ENCODE measurements at places on chromosomes 2 and 18.
A peak's percentile ranks its signal among the peaks of the same experiment; 100 is the strongest.

DNA sequence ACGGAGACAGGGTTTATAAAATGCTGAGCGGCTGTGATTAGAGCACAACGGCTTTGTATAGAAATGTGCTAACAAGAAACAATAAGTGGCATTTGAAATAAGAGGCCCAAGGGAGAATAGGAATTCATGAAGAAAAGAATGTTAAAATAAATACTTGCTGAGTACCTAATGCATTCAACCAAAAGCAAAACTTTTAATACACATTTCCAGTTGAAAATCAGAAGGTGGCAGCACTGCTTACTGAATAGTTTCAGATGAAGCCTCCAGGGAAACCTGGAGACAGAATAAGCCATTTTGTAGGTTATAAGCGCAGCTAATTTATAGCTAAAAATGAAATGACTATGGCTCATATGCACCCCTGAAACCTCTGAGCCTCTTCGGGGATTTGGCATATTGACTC is 286.6 kb downstream of the DPP10 start:
- no peak for DNase-seq

DNA sequence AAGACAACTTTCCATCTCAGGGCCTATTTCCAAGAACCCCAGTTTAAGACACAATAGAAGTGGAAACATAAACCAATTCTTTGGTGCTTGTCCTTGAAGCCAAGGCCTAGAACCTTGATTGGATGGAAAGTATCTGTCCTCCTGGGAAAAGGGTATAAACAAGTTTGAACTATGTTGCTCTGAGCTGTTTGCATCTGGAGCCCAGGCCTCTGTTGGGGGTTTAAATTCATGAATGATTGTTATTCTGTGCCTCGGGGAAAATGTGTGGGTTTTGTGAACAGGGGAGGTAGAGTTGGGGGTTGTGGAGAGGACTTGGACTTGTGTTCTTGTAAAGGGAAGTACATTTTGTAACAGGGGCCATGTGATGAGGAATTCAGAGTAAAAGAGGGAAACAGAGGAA is 406.1 kb downstream of the SLC4A3 start:
- no peak for DNase-seq

GRCh38 chr2:120390381-120391055 is 44.6 kb downstream of the INHBB start:
- DNase-seq, result peak; percentile 23

DNA sequence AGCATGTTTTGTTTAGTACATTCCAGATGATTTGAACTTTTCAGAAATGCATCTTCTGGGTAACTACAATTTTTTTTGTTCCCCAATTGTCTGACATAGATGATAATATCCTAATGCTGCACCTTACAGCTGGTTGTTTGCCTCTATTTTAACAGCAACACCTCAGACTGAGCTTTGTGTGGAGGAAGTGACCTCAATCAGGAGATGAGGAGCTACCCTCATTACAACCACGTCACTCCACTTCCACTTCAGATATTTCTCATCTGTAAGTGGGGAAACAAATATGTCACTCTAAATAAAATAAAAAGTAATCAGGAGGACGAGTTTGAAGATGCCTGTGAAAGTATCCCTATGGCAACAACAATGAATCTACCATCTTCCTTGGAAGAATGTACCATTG is 12.1 kb upstream of the SRSF7 start:
- no peak for DNase-seq

- no peak for DNase-seq
These were observed 48.4 kb downstream of the ZEB2 start for GRCh38 chr2:144471305-144472045.

DNA sequence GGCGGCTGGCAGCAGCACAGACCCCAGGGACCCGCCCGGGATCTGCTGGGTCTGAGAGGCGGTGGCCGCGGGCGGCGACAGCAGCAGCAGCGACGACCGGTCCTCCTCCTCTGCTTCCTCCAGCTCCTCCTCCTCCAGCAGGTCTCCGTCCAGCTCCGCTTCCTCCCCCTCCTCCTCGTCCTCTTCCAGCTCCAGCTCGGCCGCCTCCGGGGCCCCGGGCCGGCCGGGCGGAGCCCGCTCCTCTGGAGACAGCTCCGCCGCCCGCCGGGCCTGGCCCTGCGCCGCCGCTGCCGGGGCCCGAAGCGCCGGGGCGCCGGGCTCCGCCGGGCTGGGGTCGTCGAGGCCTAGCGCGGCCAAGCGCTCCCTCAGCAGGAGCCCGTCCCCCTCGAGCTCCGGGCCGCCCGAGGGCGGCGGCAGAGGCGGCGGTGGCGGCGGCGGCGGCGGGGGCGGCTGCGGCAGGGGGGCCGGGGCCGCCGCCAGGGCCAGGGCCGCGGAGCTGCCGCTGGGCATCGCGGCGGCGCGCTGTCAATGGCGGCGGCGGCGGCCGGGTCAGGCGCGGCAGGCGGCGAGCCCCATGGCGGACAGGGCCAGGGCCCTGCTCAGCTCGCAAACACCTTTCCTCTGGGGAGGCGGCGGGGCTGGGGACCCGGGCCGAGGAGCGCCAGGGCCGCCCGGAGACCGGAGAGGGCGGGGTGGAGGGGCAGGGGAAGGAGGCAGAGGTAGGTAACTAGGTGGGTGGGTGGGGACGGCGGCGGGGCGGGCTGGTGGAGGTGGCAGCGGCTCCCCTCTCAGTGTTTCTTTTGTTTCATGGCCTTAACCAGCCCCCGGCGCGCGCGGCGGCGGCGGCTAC is 445 bp downstream of the MEX3C start:
- DNase-seq, result no peak

DNA sequence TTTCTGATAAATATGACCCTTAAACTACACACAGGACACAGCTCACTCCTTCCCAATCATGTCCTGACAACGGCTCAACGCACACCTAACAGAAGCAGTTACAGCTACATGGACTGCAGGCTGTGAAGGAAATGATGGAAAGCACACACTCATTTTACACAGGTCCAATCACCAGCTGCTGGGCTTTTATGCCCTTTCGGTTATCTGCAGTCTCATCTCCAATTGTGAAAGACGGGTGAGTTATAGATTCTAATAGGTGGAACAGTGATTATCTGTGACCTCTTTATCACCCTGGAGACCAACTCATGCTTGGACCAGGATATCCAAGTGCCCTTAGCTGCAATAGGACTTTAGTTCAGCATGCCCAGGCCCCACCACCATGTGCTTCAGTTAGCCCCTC is 110.4 kb upstream of the CREB1 start:
- DNase-seq, result no peak

DNA sequence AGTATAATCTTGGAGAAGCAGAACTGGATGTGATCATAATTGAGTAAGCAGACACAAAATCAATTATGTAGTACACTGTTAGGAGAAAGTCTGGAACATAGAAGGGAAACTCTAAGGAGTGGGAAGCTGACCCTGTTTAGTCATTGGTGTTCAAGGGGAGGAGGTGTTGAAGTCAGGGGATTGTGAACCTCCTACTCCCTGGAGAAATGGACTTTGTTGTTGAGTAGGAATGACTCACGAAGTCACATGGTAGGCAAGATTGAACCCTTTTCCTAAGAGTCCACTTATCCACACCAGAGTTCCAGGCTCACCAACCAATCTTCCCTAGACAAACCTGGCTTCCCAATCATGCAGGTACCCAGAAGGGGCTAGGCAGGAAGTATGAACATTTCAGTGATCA is 81.0 kb upstream of the BCL11A start:
- DNase-seq, result no peak

DNA sequence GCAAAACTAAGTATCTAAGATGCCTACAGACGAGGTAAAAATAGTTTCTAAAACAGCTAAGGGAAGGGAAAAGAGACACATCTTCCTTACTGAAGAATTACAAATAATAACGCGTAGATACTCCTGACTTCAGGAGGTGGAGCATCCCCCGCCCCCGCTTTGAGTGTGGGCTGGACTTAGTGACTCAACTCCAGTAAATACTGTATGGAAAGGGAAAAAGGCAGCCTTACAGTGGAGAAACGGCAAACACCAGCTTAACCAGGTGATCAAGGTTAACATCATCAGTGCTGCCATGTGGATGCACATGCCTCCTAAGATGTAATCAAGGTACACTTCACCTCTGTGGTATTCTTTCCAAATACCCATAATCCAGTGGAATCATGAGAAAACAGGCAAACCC is 47.9 kb downstream of the HADHB start:
- DNase-seq, result no peak

GRCh38 chr2:122029945-122030344 is 274.5 kb downstream of the TSN start:
- no peak for DNase-seq

DNA sequence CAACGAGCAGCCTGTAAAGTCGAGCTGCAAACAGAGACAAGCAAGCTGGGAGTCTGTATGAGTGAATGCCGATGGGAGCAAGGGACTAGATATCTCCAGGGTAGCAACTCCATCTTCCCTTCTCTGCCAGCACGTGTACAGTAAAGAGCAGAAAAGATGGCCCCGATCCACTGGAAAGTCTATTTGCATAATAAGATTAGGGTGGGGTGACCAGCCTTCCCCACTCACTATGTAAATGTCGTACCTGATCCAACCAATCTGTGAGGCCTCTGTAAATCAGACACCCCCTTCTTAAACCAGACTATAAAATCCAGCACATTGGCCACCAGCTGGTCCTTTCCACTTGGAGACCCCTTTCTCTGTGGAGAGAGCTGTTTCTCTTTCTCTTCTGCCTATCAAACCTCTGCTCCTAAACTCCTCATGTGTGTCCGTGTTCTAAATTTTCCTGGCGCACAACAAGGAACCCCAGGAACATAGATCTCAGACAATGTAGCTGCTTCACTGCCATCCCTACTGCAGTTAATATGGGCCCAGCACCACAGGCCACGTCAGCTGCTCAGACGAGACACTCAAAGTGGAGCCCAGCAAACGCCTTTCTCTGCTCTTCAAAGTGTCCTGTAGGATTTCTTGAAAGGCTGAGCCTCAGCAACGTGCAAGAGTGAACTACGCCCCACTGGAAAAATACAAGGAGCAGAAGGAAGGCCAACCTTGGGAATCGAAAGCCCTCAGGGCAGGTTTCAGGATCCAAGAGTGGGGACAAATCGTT is 26.1 kb downstream of the DIPK1C start:
- no peak for DNase-seq

DNA sequence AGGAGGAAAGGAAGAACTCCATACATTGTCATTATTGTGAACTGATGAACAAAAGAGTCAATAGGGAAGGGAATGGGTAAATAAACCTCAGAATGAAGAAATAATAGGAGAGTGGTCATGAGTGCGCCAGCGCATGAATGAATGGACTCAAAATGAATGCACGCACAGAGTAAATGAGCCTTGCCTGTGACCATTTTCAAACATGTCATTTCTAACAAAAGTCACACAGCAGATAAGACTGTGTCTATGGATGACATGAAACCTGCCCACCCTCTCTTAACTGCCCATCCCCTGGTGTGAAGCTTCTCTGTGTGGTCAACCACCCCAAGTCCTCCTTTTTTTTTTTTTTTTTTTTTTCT is 121.1 kb upstream of the TEX51 start:
- no peak for DNase-seq

- no peak for DNase-seq
These were observed 27.0 kb upstream of the THUMPD2 start for GRCh38 chr2:39805936-39806608.

DNA sequence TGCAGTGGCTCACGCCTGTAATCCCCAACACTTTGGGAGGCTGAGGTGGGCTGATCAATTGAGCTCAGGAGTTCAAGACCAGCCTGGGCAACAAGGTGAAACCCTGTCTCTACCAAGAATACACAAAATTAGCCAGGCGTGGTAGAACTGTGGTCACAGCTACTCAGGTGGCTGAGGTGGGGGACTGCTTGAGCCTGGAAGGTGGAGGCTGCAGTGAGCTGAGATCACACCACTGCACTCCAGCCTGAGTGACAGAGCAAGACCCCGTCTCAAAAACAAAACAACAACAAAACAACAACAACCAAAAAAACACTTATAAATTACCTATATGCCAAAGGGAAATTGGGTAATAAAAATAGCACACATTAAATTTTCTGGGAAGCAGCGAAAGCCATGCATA is 141.6 kb downstream of the HDAC4 start:
- no peak for DNase-seq

DNA sequence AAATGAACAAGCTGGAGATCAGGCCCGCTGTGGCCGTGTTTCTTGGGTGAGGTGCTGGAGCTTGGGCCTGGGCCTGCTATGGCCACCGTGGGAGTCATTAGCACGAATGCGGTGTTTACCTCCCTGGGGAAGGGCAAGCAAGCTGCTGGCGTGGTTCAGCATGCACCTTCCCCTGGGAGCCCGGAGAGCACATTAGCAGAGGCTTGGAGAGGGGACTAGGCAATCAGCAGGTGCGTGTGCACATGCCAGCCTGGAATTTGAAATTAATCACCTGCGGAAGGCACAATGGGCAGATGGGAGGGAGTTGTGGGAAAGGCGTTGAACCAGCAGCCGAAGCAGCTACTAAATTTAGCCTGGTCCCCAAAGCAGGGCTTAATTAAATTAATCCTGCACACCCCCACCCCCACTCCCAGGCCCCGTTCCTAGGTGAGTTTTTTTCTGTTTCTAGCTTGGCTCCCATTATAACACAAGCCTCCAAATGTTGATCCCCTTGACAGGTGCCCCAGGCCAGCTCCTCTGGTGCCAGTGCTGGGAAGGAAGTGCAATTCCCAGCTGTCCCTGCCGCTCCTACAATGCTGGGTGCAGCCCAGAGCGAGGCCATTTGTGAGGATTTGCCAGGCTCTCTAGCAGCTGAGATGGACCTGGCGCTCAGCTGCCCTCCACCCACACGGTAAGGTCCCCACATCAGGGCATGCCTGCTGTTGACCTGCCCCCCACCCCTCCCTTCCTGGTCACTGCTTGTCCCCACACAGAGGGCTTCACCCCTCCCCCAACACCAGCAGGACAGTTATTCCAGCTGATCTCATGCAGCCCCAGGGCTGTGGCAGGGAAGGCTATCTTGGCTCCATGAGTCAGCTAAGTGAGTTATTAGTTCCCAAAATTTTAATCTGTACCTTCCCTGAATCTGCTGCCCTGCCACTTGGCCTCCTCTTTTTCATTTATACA is 115.0 kb downstream of the ZBTB7C start:
- no peak for DNase-seq

DNA sequence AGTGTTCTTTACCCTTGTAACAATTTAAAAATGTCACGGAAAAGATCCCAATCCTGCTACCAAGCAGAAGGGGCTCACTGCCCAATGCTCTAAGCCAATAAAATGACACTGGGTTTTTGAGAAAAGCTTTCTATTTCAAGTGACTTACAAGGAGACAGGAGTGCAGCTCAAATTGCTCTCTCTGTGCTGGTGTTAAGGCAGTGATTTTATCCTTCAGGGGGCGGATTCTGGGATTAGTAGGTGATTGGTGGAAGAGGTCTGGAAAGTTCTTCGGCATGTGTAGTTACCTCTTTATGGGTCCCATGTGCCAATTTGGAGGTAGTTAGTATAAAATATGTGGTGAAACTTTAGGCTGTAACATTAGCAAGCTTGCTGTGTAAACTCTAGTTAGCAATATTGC is 27.4 kb upstream of the MCM6 start:
- DNase-seq, result no peak

DNA sequence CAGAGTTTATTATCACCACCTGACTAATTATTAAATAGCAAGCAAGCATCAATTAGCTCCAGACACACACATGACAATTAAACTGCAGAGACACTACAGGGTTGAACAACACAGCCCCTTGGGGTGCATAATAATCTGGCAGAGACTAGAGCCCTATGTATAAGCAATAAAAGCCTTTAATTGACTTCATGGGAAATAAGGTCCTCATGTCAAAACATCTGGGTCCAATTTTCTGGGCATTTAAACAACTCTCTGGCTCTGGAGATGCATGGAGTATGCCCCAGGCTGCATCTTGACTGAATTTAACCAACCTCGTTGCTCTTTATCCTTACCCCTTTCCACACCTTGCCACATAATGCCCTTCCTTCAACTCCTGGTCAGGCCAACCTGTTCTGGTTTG is 270.7 kb upstream of the THUMPD2 start:
- no peak for DNase-seq

Data from lower lobe of right lung (tissue), 2 donors.